Non-pigmented ciliary epithelial cell (primary cell): ENCODE measurements at places on chromosomes 13 and 19.

GRCh38 chr19:18520848-18521691, 800 bp downstream of the ELL start:
- DNase-seq = no peak

DNA sequence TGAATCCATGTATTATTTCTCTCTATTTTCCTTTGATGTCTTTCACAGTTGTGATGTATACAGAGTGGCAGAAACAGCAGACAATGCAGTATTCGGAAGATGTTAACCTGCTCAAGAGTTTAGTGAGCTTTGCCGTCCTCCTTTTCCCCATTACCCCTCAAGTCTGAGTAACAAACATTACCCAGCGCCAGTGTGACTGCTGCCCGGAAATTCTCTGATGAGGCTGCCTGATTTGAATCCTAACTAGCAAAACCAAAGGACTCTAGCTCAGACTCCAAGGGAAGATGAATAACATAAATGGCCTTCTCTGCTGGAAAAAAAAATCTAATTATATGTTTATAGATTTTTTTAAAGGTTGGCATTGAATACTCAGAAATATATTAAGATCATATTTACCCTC, 247.3 kb upstream of the SOX21 start:
- DNase-seq = no peak

GRCh38 chr13:34941436-34941834, 635 bp upstream of the NBEA start:
- DNase-seq = no peak

GRCh38 chr13:25179011-25179410, 6.9 kb upstream of the AMER2 start:
- no peak for DNase-seq

DNA sequence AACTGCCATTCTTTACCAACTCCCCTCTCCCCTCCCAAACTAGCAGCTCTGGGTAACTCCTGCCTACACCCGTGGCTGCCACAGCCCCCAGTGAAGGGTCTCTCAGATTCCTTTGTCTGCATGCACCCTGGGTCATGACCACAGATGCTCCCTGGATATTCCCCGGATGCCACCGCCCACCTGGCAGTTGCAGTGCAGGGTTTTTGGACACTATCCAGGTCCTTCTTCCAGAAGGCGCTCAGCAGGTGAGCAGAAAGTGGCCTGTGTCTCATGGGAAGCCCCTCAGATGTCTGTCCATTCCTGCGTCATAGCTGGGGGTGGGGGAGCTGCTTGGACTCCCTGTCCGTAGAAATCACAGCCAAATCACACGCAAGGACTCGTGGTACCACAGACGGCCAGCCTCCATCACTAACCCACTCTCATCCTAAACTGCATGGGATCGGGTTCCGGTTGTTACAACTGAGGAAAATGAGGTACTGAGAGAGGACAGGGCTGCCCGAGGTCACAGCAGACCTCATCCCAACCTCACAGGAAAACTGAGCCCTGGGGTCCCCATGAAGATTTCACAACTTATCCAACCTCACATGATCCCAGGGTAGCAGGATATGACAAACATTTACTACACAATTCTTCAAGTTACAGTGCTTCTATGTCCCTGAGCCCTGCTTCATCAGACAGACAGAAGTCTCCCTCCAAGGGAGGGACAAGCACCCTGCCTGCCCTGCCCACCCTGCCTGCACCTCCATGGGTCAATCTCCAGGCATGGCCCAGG, 38.6 kb downstream of the ELL start:
- DNase-seq = no peak

GRCh38 chr19:30516531-30516930, 144.3 kb downstream of the ZNF536 start:
- no peak for DNase-seq

- no peak for DNase-seq
These were observed 2.7 kb upstream of the UBL3 start for GRCh38 chr13:29853131-29853530.

DNA sequence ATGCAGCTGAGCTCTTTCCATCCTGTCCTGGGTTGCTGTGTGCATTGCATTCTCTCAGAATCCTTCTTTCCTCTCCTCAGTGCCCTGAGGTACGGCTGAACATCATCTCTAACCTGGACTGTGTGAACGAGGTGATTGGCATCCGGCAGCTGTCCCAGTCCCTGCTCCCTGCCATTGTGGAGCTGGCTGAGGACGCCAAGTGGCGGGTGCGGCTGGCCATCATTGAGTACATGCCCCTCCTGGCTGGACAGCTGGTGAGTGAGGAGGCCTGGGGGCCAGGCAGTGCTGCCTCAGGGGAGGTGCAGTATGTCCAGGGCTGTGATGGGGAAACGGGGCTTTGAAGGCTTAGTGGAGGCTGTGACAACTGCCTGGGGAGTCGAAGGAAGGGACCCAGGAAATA, 29.8 kb downstream of the PPP2R1A start:
- no peak for DNase-seq

DNA sequence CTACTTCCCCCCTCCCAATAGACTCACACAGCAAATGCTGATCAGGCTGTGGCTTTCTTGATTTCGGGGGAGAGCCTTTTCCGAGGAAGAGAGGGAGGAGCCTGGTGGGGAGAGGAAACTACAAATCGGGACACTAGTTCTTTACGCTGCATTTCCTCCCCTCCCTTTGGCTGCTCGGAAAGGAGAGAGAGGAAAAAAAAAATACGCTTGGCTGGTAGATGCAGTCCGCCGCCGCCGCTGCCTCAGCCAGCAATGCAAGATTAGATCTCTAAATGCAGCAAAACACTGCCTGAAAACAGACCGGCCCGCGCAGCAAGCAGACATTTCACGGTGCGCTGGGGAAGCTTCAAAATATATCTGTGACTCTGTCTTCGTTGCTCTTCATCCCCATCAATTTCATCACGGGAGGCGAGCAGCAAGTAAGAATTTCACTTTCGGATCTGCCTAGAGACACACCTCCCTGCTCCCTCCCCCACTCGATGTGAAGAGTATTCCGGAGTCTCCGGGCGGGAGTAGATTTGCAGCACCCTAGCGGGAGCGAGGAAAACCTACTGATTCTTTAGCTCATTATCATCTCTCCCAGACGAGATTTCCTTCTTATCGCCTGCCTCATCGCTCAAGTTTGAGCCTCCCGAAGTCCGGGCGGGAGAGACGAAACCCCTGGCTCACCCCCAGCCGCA, at the start of gene PCDH17:
TSS of gene PCDH17 (plus strand) at position 149 of the 680 bp plus-strand sequence. CDS start 803 bp downstream, outside the sequence.
- no peak for DNase-seq

- no peak for DNase-seq
These were observed 49.7 kb downstream of the UBL3 start for GRCh38 chr13:29800687-29801086.

DNA sequence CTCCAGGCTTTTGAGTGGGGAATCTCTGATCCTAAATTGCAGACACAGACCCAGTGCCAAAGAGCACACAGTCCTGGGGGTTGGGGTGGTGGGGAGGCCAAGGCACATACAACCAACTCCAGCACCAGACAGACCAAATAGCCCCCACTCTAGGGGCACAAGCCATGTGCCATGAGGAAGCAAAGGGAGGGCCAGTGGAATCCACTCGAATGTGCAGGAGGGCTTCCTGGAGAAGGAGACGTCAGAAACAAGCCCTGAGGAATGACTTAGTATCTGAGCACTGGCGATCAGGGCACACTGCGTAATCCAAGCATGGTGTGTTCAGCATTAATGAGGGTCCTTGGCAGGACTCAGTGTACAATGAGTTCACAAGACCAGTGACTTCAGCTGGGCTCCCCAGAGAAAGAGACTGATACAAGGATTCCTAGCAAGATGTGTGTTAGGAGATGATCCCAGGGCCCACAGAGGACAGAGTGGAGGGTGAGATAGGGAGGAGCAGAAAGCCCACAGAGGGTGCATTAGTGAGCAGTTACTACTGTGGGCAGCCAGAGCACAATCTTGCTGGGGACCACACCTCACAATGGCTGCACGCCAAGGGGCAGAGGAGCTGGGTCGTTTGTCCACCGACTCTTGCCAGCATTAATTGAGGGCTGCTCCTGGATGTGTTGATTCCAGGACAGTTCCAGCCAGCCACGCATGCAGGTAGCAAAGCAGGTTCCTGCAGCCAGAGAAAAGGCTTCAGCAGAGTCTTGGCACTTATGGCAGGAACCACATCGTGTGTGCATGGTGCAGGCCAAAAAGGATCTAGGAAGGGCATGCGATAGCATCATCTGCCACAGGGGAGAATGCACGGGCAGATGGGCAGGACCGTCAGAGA, 152.6 kb upstream of the VSTM2B start:
- DNase-seq = no peak

DNA sequence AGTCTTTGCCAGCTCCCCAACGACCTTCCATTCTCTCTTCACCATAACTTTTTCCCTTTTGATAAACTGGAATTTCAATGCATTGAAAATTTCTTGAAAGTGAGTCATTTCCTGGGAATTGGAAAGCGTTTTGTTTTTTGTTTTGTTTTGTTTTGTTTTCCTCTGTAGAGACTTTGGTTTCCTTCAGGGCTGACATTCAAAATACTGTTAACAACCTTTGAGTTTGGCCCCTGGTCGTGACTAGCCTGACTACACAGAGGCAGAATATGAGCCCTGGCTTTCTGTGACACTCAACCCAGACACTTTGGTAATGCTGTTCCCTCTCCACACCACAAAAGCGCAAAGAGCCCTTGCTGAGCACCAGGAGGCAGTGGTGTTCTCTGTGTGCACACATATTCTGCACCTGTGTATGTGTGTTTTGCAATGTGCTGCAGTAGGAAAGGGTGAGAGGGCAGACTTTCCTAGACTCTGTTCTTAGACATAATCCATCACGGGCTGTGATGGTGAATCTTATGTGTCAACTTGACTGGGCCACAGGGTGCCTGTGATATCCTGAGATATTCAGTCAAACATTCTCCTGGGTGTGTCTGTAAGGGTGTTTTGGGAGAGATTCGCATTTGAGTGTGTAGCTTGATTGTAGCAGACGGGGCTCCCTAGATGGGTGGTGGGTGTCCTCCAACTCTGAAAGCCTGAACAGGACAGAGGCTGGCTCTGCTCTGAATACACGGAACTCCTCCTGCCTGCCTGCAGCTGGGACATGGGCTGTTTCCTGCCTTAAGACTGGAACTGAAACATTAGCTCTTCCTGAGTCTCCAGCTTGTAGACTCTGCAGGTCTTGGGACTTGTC, 29.5 kb upstream of the ANKRD10 start:
- no peak for DNase-seq
